ENCODE measurements at places on chromosomes 16 and 17.
A peak's percentile ranks its signal among the peaks of the same experiment; 100 is the strongest.

DNA sequence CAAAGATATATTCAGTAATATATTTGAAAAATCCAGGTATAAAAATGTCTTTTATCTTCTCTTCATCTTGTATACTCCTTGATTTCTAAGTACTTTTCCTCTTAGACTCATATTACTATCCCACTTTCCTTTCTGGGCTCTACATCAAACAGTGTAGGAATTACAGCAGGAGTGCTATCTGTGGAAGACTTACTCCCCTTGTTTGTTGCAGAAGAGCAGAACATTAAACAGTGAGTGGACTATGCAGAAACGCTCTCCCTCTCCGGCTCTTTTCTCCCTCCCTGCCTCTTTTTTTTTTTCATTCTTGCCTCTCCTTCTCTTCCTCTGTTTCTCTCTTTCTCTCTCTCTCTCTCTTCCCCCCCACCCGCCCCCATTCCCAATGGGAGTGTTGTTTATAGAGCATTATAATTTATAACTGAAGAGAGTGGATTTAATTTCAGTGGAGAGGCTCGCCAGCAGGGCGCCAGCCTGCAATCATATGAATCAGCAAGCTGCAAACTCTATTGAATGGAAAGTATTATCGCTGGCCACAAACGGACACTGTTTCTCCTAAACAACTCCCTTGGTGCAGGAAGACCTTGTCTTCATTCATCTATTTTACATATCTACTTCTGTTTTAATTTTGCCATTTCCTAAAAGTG lies 242.3 kb upstream of the TBX2 start:
- no peak for DNase-seq

DNA sequence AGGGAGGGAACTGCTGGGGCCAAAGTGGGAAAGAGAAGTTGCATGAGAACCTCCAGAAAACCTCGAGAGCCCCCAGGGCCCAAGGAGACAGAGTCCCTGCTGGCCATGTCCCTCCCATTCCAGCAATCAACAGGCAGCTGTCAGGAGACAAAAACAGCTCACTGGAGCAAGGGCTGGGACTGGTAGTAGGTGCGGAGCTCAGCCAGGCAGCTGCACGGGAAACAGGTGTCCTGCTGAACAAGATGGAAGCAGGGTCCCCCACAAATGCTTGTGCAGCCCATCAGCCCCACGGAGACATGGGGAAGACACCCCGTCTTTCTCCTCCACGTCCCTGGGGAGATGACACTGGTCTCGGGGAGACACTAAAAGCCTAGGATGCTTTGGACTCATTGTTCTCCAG lies 34.5 kb downstream of the SDK2 start:
- no peak for DNase-seq

GRCh38 chr17:78233678-78234077 lies 2.2 kb downstream of the TMEM235 start:
- DNase-seq, result no peak

GRCh38 chr17:66715076-66715675 lies 119.7 kb upstream of the CACNG5 start:
- DNase-seq, result no peak

DNA sequence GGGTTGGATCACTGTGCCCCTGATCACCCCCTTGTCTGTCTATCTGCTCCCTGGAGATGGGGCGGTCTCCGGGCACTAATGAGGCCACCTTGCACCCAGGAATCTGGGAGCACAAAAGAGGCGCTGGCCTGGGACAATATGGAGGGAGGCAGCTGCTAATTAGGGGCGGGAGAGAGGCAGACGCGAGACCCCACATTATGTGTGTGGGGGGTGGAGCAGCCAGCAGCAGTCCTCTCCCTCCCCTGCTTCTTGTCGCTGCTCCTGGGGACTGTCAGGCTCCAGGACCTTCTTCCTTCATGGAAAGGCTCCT lies 324 bp upstream of the HCRT start:
- DNase-seq, result no peak

DNA sequence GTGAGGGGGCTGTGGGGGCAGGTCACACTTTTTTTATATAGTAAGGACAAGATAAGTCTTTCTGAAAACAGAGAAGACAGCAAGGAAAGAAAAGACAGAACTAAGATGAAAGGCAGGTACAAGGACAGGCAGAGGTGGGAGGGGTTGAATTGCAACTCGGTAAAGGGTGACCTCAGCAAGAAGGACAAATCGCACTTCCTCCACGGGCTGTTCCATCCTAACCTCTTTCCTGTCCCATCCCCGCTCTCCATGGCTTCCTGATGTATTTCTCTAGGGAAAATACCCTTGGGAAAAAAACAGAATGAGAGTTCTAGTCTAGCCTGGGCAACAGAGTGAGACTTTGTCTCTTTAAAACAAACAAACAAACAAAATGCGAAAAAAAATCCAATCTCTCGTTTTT lies 57.3 kb downstream of the ARHGAP17 start:
- DNase-seq, result no peak

GRCh38 chr17:35022536-35023063 lies 40.9 kb downstream of the RFFL start:
- DNase-seq, result peak; percentile 58

- no peak for DNase-seq
These were observed 10.9 kb downstream of the HDAC5 start for GRCh38 chr17:44112284-44113280.

- no peak for DNase-seq
These were observed 19.9 kb downstream of the IGFBP4 start for GRCh38 chr17:40463122-40463550.

DNA sequence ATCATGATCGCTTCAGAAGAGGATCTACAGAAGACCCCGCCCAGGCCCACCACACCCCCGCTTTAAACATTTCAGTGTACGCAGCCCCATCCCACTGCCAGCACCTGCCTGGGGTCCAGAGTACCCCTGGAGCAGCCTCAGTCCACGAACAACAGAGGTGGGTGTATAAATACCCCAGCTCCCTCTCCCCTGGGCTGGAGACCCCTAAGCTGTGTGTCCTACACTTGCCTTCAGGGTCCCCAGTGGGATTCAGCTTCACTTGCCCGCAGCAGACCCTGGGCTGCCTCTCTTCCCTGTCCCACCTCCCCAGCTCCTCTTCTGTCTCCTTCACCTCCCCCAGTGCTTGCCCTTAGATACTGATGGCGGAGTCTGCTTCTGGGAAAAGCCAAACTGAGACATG lies 105.7 kb downstream of the RBFOX3 start:
- no peak for DNase-seq

DNA sequence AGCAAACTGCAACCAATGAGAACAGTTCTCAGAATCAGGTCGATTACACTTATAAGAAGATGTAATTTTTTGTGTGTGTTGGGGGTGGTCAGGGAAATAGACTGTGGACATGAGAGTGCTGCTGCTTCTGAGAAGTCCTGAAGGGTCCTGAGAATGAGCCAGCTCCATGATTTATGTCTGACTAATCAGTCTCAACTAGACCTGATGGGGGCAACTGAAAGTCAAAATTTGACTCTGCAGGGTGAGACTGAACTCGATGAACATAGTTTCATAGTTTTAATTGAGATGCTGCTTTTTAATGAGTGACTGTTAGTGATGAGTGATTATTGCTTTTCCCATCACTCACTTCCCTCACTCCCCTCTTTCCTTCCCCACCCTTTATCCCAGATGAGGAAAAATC lies 37.3 kb downstream of the SMARCE1 start:
- DNase-seq, result no peak

DNA sequence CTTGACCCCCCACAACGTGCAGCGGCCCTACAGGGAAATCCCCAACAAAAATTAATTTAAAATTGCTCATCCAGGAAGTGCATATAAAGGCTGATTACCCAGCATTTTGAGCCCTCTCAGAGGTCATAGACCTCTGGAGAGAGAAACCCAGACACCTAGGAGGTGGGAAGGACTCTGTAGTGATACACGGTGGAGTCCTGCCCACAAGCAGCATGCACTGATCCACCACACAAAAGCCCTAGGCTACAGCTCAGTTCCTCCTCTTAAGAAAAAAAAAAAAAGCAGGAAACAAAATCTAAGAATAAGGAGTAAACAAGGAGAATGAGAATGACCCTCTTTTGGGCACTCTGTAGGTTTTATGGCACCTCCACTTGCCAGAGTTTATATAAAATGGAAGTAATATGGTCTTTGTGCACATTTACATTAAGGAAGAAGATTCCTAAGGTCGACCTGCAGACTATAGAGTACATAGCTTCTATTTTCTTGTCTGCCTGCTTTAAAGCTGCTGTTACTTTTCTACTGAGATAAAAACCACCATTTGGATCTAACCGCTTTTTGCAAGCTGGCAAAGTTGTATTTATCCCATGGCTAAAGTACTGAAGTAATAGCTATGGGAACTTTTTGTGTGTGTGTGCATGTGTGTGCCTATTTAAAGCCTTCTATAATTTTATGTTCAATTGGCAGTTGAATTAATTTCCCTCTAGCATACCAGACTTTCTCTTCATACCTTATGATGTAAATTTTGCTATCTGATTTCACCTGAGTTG lies 46.9 kb downstream of the ACSM1 start:
- no peak for DNase-seq

DNA sequence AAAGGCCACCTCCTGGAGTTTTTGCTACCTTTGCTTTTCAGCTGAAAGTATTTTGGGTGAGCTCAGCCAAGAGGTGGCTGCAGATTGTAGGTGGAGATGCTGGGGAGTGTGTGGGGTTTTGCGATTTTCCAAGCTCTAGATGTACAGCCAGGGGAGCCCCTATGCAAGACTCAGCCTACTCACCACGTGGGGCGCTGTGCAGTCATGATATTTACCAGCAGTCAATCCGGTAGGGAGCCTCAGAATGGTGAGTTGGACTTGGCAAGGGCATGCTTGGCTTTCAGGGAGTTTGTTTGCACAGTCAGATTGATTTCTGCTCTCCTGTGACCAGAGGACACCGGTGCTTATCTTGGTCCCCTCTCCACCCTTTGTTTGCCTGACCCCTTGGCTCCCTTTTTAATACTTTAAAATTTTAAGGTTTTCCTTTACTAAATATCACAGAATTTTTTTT lies 175.3 kb downstream of the UTP18 start:
- DNase-seq, result no peak

GRCh38 chr17:41539979-41540701 lies 12.0 kb upstream of the KRT19 start:
- no peak for DNase-seq

GRCh38 chr16:88804552-88805339 lies 1.2 kb downstream of the CDT1 start:
- DNase-seq, result no peak

Measured in stimulated activated CD4-positive, alpha-beta T cell treated with anti-CD3 and anti-CD28 coated beads, TNF-alpha, amount 100 ng/mL, for 48 hours (primary cell).